ENCODE measurements at places on chromosomes 13 and 19.

DNA sequence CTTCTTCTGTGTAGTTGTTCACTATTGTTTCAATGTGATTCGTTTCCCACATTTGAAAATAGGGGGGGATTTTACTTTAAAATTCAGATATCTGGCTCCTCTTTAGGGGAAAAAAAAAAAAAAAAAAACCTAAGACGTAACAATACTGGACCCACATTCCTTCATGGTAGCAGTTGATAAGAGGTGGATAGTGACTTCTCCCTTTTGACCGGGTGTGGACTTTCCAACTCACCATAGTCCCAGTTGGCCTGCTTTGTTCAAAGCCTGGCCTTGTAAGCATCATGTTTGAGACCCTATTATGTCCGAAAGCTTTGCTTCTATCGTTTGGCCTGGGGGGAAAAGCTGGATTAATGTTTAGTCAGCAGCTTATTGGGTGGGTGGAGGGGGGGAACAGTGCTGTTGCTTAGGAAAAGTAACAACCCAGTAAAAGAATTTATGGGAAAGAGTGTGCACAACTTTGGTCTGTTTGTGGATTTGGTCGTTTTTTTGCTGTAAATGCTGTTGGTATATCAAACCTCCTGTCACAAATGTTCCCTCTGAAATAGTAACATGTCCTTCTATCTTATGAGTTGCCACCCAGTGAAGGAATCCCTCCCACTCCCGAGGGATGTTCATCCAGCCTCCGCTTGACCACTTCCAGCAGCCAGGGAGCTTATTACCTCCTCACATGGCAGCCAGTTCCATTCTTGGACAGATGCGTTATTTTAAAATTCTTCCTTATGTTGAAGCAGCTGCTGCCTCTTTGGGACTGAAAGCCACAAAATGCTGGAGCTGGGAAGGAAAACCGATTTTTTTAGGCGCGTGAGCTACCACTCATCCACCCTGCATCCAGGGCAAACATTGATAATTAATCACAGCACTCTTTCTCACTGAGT is 10.4 kb downstream of the SAMD4B start:
- no peak for DNase-seq

DNA sequence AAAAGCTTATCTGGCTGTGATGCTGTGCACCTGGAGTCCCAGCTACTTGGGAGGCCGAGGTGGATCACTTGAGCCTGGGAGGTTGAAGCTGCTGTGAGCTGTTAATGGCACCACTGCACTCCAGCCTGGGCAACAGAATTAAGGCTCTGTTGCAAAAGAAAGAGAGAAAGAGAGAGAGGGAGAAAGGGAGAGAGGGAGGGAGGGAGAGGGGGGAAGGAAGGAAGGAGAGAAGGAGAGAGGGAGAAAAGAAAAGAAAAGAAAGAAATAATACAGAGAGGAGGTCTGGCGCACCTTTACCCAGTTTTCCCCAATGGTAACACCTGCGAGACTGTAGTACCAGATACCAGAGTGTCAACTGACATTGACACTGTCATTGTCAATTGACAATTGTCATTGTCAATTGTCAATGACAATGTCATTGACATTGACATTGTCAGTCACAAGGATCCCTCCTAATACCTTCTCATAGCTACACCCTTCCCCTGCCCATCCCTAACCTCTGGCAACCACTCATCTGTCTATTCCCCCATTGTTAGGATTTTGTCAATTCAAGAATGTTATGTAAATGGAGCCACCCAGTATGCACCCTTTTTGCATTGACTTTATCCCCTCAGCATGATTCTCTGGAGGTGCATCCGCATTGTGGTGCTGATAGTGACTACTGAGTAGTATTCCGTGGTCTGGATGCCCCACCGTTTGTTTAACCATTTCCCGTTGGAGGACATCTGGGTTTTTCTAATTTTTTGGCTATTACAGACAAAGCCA is 21.3 kb downstream of the PAK4 start:
- no peak for DNase-seq

DNA sequence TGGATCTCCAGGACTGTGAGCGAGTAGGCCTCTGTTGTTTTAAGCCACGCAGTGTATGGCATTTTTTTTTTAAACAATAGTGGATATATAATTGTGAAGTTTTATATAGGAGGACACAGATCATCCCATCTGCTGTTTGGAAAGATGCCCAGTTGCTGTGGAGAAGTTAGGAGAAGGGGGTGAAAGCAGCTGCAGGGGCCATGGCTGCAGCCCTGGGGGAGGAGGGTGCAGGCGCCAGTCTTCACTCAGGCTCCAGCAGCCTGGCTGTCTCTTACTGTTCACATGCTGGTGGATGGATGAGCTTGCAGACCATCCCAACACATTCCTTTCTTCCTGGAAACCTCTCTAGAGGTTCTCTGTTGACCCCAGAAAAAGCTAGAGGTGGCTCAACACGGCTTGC is 242.3 kb downstream of the TEX29 start:
- no peak for DNase-seq

GRCh38 chr13:27043013-27043412 is 128.6 kb downstream of the USP12 start:
- no peak for DNase-seq

DNA sequence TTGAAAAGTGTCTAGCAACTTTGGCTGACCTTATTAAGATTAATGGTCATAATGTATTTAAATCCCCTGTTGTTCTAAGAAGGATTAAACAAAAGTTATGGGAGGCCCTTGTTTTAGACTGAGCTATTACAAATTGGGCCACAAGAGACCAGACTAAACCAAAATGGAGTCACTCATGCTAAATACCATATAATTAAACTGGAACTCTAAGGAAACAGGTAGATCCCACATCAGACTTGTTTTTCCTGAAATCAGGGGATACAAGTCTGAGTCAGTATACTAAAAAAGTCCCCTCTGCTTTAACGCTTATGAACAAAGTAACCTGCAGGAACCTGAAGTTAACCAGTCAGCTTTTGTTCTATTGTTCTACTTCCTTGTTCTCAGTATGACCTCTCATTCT is 305.9 kb upstream of the SGCG start:
- DNase-seq = no peak

- DNase-seq = no peak
Observed at GRCh38 chr13:54077569-54077968, 1049.0 kb downstream of the OLFM4 start.

- no peak for DNase-seq
Observed at GRCh38 chr19:16897856-16898161, 9.0 kb downstream of the F2RL3 start.

- DNase-seq = no peak
Observed at GRCh38 chr19:39828015-39828653, 5.8 kb downstream of the DYRK1B start.

DNA sequence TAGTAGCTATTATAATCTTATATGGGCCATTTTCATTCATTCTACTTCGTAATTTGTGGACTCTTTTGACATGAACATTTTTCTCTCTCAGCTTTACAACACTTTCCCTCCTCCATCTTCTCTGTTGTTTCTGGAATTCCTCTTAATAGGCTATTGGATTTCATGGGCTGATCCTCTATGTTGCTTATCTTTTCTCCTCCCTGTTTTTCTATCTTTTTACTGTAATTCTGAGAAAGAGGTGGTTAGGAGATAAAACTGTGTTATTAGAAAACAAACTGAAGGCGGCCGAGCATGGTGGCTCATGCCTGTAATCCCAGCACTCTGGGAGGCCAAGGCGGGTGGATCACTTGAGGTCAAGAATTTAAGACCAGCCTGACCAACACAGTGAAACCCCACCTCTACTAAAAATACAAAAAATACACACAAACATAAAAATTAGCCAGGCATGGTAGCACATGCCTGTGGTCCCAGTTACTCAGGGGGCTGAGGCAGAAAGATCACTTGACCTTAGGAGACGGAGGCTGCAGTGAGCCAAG is 188.1 kb downstream of the UGGT2 start:
- no peak for DNase-seq

DNA sequence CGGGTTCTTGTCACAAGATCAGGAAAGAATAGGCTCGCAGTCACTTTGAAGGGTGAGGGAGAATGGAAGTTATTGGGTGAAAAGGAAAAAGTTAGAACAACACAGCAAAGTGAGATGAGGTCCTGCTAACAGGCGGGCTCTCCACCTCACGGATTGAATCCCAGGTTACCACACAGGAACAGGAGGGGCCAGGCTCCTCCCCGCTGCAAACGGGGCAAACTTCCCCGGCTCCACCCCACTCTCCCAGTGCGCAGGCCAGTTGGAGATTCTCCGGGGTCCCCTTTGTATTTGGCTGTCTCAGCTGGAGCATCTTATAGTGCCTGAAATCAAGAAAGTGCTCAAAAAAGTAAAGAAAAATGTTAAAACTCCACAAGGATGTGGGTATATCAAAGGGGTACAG is 78.3 kb upstream of the IPO5 start:
- no peak for DNase-seq

DNA sequence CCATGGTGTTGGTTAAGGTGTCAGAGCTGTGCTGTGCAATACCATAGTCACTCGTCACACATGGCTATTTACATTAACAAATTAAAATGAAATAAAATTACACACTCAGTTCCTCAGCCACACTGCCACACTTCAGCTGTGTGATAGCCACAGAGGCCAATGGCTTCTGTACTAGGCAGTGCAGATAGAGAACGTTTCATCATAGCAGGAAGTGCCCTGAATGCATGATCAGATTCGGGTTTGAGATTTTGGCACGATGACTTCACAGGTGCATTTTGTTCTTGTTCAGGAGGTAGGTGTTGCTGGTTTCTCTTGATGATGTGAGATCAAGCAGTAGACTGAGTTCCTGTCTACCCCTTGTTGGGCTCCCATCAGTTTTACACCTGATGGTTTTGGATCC is 6.5 kb downstream of the ARMC6 start:
- DNase-seq = no peak

Data from effector CD4-positive, alpha-beta T cell (primary cell).